ENCODE measurements at places on chromosomes 3 and 15. TPM values are rescaled to one million over a fixed set of nuclear protein-coding genes. Genes with fewer than 3 reads are reported as not detected.
A peak's percentile ranks its signal among the peaks of the same experiment; 100 is the strongest.

DNA sequence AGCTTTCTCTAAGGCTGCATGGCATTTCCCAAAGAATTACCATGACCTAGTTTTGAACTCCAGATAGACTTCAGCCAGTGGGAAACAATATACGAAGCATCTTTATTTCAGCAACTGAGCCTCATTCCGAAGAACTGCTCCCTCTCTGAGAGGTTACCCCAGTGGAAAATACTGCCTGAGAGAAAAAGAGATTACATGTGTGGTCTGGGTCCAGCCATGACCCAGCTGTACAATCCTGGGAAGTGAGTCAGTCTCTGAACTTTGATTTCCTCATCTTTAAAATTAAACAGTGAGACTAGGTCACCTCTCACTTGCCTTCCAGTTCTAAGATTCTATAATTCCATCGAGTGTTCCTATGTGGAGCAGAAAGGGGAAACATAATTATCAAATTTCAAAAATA lies 42.4 kb downstream of the TNIK start:
- peak; percentile 85 for DNase-seq

AMOTL2 gene
- total RNA-seq: 75.7 TPM

DNA sequence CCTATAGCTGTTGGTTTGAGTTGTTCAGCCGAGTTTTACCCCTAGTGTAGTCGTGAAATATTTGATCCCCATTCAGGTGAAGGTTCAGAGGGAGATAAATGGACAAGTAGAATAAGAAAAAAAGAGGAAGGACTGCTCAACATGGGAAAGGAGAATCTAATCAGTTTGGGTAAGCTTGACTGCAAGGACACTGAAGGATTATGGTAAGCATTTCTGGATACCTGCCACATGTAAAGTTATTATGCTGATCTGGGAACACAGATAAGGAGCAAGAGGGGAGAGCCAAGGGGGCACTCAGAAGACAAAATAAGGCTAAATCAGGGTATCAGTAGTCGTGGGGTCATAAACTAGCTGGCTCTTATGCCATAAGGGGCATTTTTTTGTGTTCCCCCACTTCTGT lies 49.9 kb downstream of the TFG start:
- DNase-seq: peak; percentile 43

DNA sequence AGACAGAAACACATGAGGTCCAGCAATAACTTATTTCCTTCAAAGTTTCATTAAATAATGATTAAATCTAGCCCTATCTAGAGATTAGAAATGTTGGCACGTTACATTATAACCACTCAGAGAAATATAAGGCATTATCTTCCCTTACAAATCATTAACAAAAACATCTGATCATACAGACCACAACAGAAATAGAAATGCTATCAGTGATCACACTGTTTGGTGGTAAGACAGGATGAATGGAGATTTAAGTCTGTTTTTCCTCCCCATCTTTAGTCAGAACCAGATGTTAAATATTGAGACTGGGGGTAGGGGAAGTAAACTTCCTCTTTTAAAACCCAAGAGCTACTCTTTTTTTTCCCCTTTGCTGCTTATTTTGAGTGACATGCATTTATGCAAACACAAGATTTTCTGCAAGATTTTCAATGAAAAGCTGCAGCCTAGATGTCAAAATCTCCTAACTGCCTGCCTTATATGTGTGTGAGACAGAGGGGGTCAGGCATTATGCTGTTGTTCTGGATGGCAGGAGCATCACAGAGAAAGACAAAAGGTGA lies 70.4 kb downstream of the CBLB start:
- DNase-seq: no peak

DNA sequence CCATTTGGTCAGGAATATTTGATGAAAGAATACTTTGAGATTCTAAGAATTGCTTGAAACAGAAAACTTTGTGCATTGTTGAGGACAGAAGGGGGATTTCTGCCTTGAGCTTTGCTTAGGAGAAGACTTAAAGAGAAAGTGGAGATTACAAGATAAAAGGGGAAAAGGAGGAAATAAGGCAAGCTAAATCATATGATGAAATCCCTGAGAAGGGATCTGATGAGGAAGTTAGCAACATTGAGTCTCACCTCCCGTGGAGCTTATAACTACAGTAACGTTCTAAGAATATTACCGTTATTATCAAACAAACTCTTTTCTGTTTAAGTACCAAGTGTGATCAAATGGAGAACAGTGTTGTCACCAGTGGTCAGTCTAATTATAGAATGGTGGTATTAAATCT lies 414.7 kb upstream of the NAALADL2 start:
- no peak for DNase-seq

GRCh38 chr3:16538507-16538906 lies 25.0 kb upstream of the RFTN1 start:
- DNase-seq: no peak

RASL12 gene
- total RNA-seq: 1.7 TPM

CA12 gene
- total RNA-seq: 174 TPM

GRCh38 chr3:103992469-103992868 lies 1374.2 kb upstream of the ALCAM start:
- no peak for DNase-seq

All from fibroblast of the aortic adventitia (primary cell).